ENCODE measurements at places on chromosomes 7 and 10.

- DNase-seq: no peak
Measured at GRCh38 chr7:19560111-19560883, 148.5 kb downstream of the POLR1F start.

- peak; percentile 65 for DNase-seq
Measured at GRCh38 chr10:78856421-78856820, 212.3 kb upstream of the ZMIZ1 start.

DNA sequence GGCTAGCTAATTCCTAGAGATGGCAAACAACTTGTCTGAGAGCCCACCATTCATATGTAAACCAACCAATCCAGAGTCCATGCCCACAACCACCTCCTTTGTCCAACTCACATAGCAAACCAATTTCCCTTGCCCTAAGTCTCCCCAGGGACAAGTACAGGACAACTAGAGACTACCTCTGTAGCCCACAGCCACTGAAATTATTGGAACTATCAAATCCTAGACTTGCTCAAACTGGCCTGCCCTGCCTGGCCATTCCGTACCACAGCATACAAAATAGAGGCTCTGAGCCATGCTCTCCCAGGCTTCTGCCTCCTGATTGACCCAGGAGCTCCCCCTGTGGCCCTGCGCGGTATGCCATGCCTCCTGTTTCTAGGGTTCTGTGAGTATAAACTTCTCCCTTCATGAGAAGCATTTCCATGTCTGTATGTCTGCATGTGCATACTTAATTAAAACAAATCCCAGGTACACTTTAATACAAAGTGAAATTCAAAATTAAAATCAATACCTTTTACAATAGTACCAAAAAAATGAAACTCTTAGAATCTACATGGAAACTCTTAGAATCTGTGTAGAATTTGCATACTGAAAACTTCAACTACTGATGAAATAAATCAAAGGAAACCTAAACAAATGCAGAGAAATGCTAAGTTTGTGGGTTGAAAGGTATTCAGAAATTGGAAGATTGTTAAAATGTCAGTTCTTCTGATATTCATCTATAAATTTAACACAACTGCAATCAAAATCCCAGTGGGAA lies 4.0 kb upstream of the HECW1 start:
- DNase-seq: peak; percentile 62

DNA sequence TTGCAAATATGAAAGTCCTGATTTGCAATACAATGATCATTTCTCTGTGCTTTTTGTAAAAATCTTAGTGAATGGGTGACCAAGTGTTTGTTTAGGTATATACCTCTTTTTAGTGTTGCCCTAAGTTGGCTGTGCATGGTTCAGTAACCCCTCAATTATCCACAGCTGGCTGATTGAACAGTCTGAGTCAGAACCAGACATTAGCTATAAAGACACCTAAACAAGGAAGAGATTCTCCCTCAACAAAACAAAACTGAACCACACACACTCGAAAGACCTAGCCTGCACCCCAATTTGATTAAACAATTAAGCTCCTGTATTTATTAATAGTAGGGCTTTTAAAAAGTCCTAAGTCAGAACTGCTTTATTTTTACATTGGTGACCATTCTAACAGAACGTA lies 2.8 kb downstream of the RSBN1L start:
- DNase-seq: no peak

- DNase-seq: no peak
Measured at GRCh38 chr10:28996345-28996744, 292.5 kb upstream of the LYZL1 start.

DNA sequence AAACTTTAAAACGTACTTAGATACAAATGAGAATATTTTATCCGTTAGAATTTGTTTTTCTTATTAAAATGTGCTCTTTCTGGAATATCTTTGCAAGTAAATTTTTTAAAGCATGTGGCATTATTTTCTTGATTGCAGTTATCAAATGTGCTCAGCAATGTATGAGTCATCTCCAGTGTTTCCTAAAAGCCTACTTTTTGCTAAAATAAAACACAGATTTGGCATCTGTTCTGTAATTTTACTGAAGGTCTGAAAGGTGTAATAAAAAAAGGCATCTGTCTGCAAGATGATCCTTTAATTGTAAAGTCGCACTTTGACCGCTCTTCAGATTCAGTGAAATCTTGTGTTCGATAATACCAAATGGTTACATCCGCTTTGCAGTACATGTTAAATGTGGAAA lies 3.4 kb downstream of the GNAT3 start:
- no peak for DNase-seq
